ENCODE measurements at places on chromosomes 16 and 17.
A peak's percentile ranks its signal among the peaks of the same experiment; 100 is the strongest.

GRCh38 chr17:57523926-57524632 is 221.0 kb downstream of the CCDC182 start:
- DNase-seq: no peak

- peak; percentile 14 for DNase-seq
Observed at GRCh38 chr17:39461926-39462569, 762 bp downstream of the CDK12 start.

DNA sequence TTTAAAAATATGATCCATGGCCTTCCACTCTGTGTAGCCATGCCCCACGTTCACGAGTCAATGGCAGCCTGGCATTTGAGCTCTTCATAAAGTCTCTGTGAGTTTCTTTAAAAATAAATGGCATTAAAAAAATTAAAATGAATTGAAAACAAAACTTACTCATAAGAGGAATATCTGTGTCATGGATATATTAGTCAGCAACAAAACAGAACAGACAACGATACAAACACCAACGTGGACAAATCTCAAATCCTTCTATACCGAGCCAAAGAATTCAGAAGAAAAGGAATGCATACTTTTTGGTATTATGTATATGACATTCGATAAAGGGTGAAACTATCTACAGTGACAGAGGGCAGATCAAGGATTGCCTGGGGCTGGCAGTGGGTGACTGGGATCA is 8.2 kb upstream of the CMIP start:
- no peak for DNase-seq

- no peak for DNase-seq
Observed at GRCh38 chr17:80445726-80446110, 30.7 kb downstream of the NPTX1 start.

GRCh38 chr17:57540596-57540995 is 204.5 kb downstream of the CCDC182 start:
- DNase-seq: no peak

- no peak for DNase-seq
Observed at GRCh38 chr17:1554751-1555540, 7.6 kb downstream of the PITPNA start.

DNA sequence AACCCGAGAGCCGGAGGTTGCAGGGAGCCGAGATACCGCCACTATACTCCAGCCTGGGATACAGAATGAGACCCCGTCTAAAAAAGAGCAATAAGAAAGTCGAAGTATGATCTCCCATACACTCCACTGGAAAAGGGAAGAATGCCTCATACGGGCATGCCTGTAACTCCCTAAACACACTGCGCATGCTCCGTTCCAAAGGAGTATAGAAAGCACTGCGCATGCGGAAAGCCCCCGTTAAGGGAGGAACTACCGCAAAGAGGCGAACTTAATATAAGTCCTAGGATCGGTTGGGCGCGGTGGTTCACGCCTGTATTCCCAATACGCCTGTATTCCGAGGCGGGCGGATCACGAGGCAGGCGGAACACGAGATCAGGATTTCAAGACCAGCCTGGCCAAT is 313.1 kb upstream of the ERCC4 start:
- DNase-seq: no peak

GRCh38 chr17:17166446-17166845 is 39.7 kb downstream of the PLD6 start:
- no peak for DNase-seq

- DNase-seq: no peak
Observed at GRCh38 chr17:81916234-81917001, 1.6 kb downstream of the SIRT7 start.

DNA sequence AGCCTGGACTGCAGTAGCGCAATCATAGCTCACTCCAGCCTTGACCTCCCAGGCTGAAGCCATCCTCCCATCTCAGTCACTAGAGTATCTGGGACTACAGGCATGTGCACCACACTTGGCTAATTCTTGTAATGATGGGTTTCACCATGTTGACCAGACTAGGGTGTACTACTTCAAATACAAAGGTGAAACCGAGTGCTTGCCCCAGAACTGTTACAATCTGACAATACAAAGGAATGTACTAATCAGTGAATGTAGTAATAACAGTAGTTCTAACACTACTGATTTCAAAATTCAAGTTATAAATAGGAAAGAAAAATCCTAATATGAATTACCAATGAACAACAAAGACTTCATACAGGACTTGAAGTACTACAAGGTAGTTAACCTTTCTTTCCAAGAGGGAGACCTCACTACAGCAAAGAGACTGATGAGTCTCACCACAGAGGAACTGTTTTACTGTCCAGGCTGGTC is 24.4 kb downstream of the CRK start:
- DNase-seq: peak; percentile 36

- no peak for DNase-seq
Observed at GRCh38 chr17:9360677-9361081, 214.9 kb downstream of the STX8 start.

DNA sequence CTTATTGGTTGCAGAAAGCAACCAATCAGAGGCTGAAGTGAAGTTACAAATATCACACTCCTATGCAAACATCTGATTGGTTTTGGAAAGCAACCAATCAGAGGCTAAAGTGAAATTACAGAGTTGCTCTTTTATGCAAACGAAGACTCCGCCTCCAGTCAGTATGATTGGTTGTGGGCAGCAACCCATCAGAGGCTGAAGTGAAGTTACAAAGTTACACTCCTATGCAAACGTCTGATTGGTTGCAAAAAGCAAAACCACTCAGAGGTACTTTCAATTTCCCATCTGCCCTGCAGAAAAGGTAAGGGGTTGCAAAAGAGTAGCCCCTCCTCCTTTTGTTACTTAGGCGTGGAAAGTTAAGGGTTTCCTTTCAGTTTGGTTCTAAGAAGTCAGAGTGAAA is 697.3 kb downstream of the MAF start:
- DNase-seq: no peak

DNA sequence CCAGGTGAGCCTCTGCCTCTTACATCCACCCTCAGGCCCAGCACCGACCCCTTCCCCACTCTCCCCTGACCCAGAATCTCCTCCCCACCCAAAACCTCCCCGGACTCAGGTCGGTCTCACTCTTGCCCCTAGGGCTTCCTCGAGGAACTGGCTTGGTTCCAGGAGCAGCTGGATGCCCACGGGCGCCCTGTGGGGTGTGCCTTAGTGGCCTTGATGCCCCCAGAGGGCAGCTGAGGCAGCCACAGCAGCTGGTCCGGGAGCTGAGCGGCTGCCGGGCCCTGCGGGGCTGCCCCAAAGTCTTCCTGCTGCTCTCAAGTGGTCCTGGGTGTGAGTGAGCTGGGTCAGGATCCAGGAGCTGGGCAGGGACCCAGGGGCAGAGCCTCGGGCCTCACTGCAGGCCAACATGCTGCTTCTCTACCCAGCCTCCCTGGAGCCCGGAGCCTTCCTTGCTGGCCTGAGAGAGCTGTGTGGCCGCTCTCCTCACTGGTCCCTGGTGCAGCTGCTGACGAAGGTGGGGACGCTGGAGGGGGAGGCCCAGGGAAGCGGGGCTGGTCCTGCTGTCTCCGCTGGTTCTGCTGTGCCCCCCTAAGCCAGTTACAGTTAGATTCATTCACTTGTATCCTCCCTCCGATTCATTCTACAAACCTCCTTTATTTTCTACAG is 9.6 kb downstream of the ZNF213 start:
- no peak for DNase-seq

GRCh38 chr17:8138374-8138671 is 13.9 kb downstream of the PER1 start:
- DNase-seq: no peak

DNA sequence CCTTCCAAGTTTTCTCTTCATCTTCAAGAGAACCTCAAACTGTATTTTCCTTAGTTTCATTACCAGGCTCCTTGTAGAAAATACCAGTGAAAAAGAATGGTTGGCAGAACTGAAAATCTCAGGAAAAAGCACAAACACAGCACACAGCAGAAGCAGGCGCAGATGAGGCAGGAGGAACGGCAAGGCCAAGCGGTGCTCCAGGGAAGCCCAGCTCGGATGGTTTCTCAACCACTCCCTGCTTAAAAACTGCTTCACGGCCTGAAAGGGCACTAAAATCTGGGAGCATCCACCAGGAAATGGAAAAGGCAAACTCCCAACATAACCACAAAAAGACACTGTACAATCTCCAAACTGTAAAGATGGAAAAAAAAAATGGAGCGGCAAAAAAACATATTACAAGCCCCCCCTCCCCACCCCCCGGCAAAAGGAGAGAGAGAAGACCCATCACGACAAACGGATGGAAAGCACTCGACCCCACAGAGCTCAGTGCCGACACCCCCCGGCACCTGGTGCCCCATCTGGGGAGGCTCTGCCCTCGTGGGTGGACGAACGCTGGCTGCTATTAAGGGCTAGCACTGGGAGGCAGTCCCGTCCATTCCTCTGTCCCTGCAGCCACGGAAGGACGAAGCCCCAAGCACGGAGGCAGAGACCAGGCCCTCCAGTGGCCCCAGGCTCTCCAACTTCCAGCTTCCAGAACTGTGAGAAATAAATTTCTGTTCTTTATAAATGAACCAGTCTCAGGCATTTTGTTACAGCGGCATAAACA is 127.5 kb downstream of the ZNF778 start:
- DNase-seq: no peak

GRCh38 chr17:40534371-40535189 is 30.7 kb downstream of the CCR7 start:
- no peak for DNase-seq

GRCh38 chr17:45320349-45320930 is 3.6 kb upstream of the MAP3K14 start:
- no peak for DNase-seq

DNA sequence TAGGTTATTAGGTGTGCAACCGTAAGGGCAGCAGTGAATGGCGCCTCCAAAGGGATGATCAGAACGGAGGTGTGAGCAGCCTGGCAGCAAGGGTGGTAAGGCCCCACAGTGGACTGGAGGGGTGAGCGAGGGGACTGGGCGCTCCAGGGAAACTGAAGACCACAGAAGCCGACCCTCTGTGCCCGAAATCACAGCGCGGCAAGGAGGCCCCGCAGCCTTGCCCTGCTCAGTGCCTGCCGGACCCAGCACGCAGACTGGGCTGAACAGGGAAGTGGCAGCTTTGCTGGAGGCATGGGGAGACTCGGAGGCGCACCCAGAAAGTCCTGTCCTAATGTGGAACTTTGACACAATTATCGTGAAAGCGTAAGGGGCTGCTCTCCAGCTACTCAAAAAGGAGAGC is 38.4 kb downstream of the KLHDC4 start:
- DNase-seq: no peak

DNA sequence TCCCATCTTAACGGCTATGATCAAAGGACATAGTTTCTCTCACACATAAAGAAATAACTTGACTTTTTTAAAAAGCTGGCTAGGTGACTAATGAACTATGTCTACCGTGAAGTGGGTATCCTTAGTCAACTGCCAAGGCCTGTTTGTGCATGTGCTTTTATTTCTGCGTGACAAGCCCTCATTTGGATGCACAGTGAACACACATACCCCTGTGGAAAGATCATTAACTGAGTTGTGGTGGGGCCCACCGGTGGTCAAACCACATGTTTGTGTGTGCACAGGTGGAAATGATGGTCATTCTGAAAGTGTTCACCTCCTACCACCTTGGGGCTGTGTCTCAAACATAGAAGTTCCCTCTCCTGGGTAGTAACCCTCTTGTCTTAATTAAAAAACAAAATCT is 256.1 kb upstream of the SALL1 start:
- DNase-seq: no peak

DNA sequence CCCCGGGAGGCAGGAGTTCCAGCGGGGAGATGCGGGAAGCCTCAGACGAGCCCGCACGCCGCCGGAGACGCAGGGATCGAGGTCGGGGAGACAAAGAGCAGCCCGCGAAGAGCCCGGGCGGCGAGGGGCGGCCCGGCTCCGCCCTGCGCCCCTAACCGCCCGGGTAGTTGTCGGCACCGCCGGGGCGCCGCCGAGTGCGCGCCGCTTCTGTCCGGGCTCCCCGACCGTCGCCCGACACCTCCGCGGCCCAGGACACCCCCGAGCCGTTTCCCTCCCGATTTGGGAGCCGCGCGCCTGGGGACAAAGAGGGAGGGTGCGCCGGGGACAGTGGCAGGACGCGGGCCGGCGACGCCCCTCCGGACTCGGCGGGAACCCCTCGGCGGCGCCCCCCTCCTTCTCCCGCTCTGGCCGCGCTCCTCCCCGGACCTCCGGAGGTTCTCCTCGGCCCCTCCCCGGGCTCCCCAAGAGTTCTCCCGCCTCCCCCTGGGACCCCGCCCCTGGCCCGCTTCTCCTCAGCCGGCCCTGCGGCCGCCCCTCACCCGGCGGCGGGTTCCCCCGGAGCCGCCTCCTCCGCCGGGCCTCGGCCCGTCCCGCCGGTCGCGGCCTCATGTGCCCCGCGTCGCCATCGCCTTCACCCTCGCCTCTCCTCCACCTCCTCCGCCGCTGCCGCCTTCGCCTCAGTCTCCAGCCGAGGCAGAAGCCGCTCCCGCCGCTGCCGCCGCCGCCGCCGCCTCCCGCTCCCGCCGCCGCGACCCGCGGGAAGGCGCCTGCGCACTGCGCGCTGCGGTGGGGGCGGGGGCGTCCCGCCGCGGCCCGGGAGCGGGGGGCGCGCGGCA is at the start of gene GJC1:
TSS of gene GJC1 (minus strand) at position 765 of the 836 bp plus-strand sequence. CDS start 24,470 bp downstream, outside the sequence.
- no peak for DNase-seq

DNA sequence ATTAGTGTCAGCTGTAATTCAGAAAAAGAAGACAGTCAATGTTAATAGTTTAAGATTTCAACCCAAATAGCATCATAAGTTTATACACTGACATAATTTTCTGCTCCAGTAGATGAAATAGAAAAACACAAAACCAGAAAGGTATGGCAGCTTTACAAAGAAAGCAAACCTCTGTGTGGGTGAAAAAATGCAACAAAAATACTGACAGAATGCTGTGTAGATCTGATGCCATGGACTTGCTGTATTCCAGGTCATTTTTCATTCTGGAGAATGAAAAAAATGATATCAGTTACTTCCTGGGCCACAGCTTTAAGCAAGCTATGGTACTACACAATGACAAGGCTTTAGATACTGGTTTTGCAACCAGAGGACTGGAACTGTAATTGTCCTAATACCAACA is 116.0 kb downstream of the MAP2K4 start:
- no peak for DNase-seq

DNA sequence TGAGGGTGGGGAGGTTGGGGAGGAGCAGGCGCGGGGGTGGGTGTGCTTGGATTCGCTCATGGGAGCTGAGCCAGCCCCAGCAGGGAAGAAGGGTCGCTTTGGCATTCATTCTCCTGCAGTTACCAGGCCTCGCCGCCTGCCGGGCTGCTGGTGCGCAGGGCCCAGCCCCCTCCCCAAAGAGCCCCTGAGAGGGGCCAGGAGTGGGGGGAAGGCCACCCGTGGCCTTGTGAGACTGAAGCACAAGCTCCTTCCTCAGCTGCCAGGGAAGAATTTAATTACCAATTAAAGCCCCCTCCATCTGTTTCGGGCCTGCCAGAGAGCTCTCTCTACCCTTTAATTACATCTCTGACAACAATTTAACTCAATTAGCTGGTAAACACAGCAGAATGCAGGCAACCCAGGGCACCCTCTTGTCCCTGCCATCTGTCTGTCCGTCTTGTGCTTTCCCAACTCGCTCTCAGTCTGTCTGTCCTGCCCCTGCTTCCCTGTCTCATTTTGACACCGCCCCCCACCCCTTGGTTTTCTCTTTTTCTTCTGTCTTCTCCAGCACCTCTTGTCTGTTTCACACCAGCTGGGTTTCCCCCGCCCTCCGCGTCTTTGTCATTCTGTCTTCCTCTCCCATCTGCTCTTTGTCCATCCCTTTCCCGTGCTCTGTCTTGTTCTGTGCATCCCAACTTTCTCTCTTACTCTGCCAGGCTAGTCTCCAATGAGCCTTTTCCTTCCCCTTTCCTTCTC is 32.7 kb downstream of the CDK5RAP3 start:
- DNase-seq: no peak

- DNase-seq: no peak
Observed at GRCh38 chr16:80200079-80200478, 340.7 kb upstream of the DYNLRB2 start.

GRCh38 chr16:4328046-4328781 is 12.3 kb downstream of the GLIS2 start:
- peak; percentile 47 for DNase-seq

- no peak for DNase-seq
Observed at GRCh38 chr17:69405096-69405495, 9.4 kb upstream of the MAP2K6 start.
